ENCODE measurements at places on chromosomes 6 and 20. TPM values are rescaled to one million over a fixed set of nuclear protein-coding genes. Genes with fewer than 3 reads are reported as not detected.

- DNase-seq = no peak
These were observed 160.3 kb downstream of the EDN1 start for GRCh38 chr6:12450467-12450866.

Gene ZNF334
- total RNA-seq = 1.6 TPM

DNA sequence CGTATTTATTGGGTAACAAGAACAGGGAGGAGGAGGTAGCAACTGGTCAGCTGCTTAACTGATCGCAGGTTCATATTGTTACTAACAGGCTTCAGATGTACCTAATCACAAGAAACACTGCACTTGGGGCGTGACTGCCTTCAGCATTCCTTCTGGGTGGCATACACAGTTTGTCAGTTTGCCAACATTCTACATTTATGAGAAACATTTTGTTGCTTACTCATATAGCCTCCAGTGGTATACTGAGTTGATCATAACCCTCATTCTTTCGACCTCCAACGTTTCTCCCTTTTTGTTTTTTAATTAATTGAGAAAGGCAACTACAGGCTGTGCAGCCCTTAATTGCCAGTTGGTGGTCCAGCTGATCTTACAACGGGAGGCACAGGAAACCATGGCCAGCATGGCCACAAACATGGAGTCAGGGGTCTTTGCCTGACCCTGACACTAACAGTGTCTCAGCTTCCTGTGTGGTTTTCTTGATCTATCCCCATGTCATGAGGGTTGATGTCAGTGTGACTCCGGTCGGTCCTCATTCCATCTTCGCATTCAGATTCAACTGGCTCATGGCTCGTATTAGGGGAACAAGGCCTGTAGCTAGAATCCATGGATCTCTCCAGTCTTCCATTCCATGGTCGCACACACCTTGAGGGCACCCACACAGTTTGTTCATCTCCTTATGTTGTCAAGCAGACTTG is 9.4 kb downstream of the EPB41L2 start:
- DNase-seq = no peak

DNA sequence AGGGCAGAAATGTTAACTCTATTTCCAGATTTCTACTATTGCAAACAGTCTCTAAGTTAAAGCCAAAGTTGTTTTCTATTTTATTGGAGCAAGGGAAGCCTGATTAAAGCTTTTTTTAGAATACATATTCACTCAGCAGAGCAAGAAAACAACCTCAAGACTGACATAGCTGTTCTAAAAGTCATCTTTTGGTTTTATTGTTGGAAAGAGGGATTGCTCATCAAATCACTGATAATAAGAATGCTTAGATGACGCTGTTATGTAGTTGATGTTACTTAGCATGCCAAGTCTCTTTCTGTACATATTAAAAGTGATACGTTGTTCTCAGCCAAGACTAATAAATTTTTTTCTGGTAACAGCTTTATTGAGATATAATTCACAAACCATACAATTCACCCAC is 172.6 kb upstream of the LAMA2 start:
- DNase-seq = no peak

DNA sequence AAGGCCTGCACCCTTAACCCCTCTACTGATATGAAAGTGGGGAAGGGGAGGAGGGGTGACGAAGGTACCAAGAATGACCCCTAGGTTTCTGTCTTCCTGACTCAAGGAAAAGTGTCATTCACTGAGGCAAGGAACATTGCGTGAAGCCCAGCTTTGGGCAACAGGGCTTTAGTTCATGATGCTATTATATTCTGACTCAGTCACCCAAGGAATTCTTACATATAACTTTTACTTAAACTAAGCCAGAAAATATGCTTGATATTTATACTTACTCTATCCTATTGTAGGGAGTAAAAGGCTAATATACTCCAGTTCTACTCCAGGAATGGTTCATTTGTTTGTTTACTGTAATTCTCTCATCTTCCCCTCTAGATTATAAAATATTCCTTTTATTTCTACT is 60.5 kb downstream of the DOP1A start:
- DNase-seq = no peak

GRCh38 chr20:4673371-4674001 is 48.2 kb upstream of the PRND start:
- DNase-seq = no peak

GRCh38 chr20:45450097-45450818 is 19.3 kb upstream of the WFDC2 start:
- DNase-seq = no peak

Data from aorta (tissue), 5 donors.